ENCODE measurements at places on chromosomes 1 and 21. TPM values are rescaled to one million over a fixed set of nuclear protein-coding genes. Genes with fewer than 3 reads are reported as not detected.

Gene GBP6
- total RNA-seq = 2.8 TPM

- DNase-seq = peak; percentile 25
- no peaks in the 10 kb centered on the region for H3K27me3 ChIP-seq
- H3K4me3 ChIP-seq = no peak overlapping the region
- peak overlapping the region; percentile 89 for H3K27ac ChIP-seq
- no peaks in the 10 kb centered on the region for H3K36me3 ChIP-seq
Observed at GRCh38 chr1:45393718-45394302, 53.6 kb upstream of the MUTYH start.

DNA sequence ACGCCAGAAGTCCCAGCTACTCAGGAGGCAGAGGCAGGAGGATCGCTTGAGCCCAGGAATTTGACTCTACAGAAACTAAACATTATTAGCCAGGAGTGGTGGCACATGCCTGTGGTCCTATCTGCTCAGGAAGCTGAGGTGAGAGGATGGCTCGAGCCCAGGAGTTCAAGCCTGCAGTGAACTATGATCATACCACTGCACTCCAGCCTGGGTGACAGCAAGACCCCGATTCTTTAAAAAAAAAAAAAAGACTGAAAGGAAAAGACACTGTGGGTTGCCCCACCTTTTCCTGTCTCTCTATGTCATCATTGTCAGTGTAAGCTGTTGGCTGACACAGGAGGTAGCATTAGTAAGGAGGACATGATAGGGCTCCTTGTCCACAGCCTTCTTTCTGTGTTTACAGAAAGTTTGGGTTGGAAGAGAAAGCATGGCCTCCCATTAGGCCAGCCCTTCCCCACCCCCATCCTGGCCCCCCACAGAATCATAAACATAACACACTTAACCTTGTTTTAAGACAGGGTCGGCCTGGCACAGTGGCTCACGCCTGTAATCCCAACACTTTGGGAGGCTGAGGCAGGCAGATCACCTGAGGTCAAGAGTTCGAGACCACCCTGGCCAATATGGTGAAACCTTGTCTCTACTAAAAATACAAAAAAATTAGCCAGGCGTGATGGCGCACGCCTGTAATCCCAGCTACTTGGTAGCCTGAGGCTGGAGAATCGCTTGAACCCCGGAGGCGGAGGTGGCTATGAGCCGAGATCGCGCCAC lies 20.6 kb upstream of the RCAN3 start:
- peaks cover 14% of the 10 kb centered on the region for H3K36me3 ChIP-seq
- H3K4me3 ChIP-seq = peak overlapping the region; percentile 72
- DNase-seq = no peak
- H3K4me1 ChIP-seq = peaks cover 77% of the 10 kb centered on the region

- no peaks in the 10 kb centered on the region for H3K36me3 ChIP-seq
- no peak overlapping the region for H3K27ac ChIP-seq
- H3K4me1 ChIP-seq = no peaks in the 10 kb centered on the region
- no peak for DNase-seq
- H3K4me3 ChIP-seq = no peak overlapping the region
Observed at GRCh38 chr1:162881590-162881989, 20.6 kb upstream of the CCDC190 start.

DNA sequence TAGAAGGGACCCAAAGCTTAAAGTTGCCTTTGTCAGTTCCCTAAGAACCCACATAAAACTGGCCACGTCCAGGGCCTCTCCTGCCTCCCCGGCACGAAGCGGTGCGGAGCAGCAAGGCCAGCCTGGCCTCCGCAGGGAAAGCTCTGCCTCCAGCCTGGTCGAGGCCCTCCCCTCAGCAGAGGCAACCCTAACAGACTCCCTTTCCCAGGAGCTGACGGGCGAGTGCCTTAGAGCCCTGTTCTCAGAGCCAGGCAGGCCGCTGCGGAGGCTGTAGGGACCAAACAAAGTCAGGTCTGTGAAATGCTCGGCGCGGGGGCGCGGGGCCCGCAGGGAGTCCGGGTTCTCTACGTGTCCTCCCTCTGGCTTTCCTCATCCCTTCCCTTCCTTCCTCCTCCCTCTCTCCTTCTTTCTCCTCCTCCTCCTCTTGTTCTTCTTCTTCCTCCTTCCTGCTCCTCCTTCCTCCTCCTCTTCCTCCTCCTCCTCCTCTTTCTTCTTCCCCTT lies 40.7 kb downstream of the RIPK4 start:
- H3K27me3 ChIP-seq = peaks cover 37% of the 10 kb centered on the region
- no peaks in the 10 kb centered on the region for H3K36me3 ChIP-seq
- H3K4me3 ChIP-seq = no peak overlapping the region

GRCh38 chr1:6961905-6962477 lies 176.7 kb downstream of the CAMTA1 start:
- peak overlapping the region; percentile 55 for H3K27ac ChIP-seq
- peaks cover 18% of the 10 kb centered on the region for H3K27me3 ChIP-seq
- H3K4me1 ChIP-seq = peaks cover 12% of the 10 kb centered on the region

GRCh38 chr1:25744636-25745425 lies 55.2 kb upstream of the SELENON start:
- DNase-seq = no peak
- H3K27me3 ChIP-seq = no peaks in the 10 kb centered on the region
- H3K36me3 ChIP-seq = no peaks in the 10 kb centered on the region
- no peak overlapping the region for H3K27ac ChIP-seq

- DNase-seq = no peak
- peaks cover 10% of the 10 kb centered on the region for H3K27me3 ChIP-seq
- H3K4me1 ChIP-seq = peaks cover 12% of the 10 kb centered on the region
- no peak overlapping the region for H3K27ac ChIP-seq
- H3K4me3 ChIP-seq = no peak overlapping the region
Observed at GRCh38 chr21:41948078-41948895, 5.5 kb downstream of the C2CD2 start.

GRCh38 chr1:40895601-40896000 lies 33.4 kb upstream of the CITED4 start:
- H3K36me3 ChIP-seq = peaks cover 13% of the 10 kb centered on the region
- H3K27ac ChIP-seq = no peak overlapping the region
- H3K27me3 ChIP-seq = peaks cover 7% of the 10 kb centered on the region
- H3K4me3 ChIP-seq = no peak overlapping the region
- H3K4me1 ChIP-seq = peaks cover 10% of the 10 kb centered on the region

DNA sequence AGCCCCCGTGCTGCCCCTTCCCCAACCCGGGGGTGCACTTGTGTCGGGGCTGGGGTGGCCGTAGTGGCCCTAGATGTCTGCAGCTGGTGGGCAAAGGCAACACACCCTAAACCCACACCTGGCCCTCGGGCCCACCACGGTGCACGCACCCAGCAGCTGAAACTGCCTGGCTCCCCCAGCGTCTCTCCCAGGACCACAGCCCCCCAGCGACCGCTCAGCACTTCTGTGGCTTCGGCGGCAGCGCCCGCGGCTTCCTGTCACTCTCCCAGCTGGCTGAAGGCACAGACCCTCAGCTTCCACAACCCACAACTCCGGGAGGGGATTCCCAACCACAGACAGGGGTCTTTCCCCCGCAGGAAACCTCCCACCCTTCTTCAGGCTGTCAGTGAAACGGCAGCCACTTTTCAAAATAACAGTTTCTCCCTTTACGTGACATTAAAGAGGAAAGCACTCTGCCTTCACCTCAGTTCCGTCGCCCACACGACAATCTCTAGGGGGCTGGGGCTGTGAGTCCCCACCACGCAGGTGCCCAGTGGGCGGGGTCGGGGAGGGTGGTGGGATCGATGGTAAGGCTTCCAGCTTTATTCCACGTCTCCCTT lies 40.7 kb upstream of the COL6A2 start:
- peaks cover 44% of the 10 kb centered on the region for H3K4me1 ChIP-seq
- peaks cover 4% of the 10 kb centered on the region for H3K36me3 ChIP-seq
- DNase-seq = peak; percentile 52
- H3K4me3 ChIP-seq = peak overlapping the region; percentile 81
- H3K27ac ChIP-seq = peak overlapping the region; percentile 78

- H3K27ac ChIP-seq = peak overlapping the region; percentile 69
- no peaks in the 10 kb centered on the region for H3K36me3 ChIP-seq
- DNase-seq = peak; percentile 64
- peaks cover 6% of the 10 kb centered on the region for H3K4me1 ChIP-seq
- H3K4me3 ChIP-seq = no peak overlapping the region
Observed at GRCh38 chr1:214332946-214333798, 52.2 kb downstream of the SMYD2 start.

DNA sequence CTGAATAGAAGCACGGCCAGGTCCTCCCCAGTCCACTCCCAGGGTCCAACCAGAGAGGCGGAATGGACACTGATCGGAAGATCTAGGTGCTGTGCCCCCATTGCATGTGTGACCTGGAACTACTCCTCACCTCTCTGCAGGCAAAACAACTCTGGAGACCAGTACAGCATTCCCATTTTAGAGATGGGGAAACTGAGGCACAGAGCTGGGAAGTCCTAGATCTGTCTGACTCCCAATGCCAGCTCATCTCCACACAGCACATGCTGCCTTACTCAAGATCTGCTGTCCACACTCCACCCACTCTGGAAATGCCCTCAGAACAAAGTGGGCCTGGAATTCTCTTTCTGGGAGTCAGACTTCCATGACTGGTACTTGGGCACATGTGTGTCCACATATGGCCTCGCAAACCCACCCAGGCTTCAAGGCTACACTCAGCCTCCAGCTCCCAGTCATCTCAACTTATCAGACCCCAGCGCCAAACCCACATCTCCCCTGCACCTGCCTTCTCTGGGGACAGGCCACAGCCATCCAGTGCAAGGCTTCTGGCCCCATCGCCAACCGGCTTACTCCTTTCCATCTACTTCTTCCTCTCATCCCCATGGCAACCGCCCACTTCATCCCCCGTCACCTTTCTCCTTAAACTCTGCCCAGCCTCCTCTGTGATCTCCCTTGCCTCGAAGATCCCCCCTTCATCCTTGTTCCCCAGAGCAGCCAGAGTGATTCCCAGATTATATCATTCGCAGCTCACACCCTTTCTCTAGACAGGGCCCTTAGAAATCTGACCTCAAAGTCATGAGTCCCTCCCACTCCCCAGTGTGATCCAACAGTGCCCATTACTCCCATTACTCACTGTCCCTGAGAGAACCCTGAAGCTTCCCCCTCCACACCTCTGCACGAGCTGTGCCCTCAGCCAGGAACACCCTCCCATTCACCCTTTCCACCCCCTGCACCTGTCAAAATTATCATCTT lies 2.7 kb downstream of the COL8A2 start:
- no peak overlapping the region for H3K27ac ChIP-seq
- no peak overlapping the region for H3K4me3 ChIP-seq
- peaks cover 36% of the 10 kb centered on the region for H3K27me3 ChIP-seq
- H3K4me1 ChIP-seq = peaks cover 19% of the 10 kb centered on the region
- DNase-seq = no peak

DNA sequence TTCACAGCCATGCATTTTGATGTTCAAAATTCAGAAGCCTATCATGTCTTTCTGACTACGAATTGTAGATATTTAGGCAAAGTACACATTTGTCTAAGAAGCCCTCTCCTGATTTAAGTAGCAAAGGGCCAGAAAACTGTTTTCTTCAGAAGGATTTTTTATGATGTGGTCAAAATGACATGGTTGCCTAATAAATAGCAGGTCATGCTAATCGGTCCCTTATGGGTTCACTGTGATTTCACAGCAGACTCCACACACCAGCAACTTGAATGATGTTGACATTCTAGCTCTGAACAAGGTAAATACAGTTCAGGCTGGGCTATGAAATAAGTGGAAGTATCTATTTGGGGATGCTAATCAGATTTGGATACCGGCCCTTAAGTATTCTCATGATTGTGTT lies 178.7 kb upstream of the DPYD start:
- H3K27ac ChIP-seq = no peak overlapping the region
- no peaks in the 10 kb centered on the region for H3K4me1 ChIP-seq
- no peaks in the 10 kb centered on the region for H3K36me3 ChIP-seq
- no peak overlapping the region for H3K4me3 ChIP-seq

GRCh38 chr1:175885326-175885725 lies 141.9 kb upstream of the TNR start:
- DNase-seq = no peak
- H3K27me3 ChIP-seq = peaks cover 19% of the 10 kb centered on the region
- H3K4me3 ChIP-seq = no peak overlapping the region

All from activated T-cell treated with anti-CD3 and anti-CD28 coated beads, Interleukin-2, amount 50 U/mL, for 72 hours (primary cell).